ENCODE measurements at places on chromosomes 5 and 9.

DNA sequence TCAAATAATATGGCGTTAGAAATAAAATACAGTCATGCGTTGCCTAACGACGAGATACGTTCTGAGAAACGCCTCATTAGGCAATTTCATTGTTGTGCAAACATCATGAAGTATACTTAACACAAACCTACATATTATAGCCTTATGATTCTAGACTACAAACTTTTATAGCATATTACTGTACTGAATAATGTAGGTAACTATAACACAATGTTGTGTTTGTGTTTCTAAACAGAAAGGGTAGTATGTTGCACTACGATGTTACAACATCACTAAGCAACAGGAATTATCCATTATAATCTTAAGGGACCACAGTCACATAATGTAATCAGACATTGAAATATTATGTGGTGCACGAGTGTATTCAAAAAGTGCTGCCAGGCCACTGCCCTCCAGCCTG, 3.0 kb upstream of the SMC2 start:
- DNase-seq, result no peak

DNA sequence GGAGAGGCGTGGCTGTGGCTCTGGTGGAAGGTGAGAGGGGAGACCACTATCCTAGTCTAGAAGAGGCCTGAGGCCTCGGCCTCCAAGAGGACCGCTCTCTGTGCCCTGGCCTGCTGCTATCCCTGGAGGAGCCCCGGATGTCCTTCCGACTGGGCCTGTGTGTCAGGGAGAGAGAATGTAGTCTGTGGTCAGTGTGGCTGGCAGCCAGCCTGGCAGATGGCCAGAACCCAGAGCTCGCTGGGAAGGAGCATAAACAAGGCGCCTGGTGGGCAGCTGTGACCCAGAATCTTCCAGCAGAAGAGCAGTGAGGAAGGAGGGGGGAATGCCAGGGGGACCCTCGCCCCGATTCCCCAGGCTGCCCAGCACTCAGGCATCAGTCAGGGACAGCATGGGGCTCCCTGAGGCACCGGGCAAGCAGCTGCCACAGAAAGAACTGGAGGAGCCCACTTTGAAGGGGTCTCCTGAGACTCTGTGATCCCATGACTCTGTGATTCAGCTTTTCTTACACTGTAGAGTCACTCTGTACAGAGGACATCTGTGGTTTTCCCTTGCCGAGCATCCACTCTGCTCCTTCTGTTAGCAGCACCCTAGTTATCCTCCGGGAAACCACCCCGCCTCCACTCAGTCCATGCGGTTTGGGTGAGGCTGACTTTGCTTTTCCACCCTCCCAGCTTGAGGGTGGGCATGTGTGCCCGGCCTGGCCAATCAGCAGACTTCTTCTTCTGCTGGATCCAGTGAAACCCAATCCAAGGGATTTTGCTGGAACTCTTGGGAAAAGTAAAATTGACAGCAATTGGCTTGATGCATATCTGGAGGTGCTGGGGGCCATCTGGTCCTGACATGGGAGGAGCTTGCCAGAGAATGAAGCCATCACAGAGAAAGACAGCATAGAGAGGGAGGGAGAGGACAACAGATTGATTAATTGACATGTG, 46.2 kb upstream of the PWWP2A start:
- no peak for DNase-seq

- DNase-seq, result peak; percentile 33
Measured at GRCh38 chr5:100731768-100732167, 171.3 kb downstream of the ST8SIA4 start.

GRCh38 chr9:92179286-92180001, 64.2 kb upstream of the SPTLC1 start:
- DNase-seq, result no peak

GRCh38 chr5:130109152-130109551, 204.9 kb downstream of the CHSY3 start:
- peak; percentile 1 for DNase-seq

GRCh38 chr9:103977163-103977562, 116.9 kb upstream of the SMC2 start:
- DNase-seq, result no peak

All from naive thymus-derived CD4-positive, alpha-beta T cell (primary cell).